Naive B cell (primary cell): ENCODE measurements at places on chromosomes 7 and 10.

DNA sequence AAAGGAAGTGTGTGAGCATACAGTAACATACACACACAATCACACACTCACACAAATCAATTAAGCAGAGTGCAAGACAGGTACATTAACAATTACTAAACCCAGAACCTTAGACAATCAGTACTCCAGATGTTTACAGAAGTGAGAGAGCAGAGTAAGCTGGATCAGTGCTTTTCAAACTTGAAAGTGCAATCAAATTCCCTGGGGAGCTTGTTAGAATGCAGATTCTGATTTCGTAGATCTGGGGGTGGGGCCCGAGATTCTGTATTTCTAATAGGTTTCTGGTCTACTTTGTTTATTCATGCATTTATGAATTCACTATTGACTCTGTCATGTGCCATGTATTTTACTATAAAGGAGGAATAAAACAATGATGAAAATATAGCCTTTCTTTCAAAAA, 179.6 kb upstream of the PHYHIPL start:
- DNase-seq = no peak

GRCh38 chr10:111707076-111707475, 476.5 kb downstream of the GPAM start:
- DNase-seq = no peak

GRCh38 chr10:58648131-58648530, 135.5 kb downstream of the BICC1 start:
- DNase-seq = no peak

DNA sequence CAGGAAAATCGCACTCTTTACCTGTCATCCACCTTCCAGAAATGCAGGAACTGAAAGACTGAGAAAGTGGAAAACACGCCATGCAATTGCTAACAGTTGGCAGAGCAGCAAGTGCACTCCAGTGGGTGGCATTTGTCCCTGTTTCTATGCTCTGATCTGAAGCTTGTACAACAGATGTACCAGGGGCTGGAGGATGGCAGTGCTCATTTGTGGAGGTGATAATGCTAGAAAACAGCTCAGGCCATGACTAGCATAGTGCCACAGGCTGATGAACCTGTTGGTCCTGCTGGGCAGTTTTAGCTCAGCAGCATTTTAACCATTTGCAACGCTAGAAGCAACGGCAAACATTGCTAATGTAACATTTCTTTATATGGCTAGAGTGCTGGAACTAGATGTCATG, 199.9 kb upstream of the NRP1 start:
- DNase-seq = no peak

DNA sequence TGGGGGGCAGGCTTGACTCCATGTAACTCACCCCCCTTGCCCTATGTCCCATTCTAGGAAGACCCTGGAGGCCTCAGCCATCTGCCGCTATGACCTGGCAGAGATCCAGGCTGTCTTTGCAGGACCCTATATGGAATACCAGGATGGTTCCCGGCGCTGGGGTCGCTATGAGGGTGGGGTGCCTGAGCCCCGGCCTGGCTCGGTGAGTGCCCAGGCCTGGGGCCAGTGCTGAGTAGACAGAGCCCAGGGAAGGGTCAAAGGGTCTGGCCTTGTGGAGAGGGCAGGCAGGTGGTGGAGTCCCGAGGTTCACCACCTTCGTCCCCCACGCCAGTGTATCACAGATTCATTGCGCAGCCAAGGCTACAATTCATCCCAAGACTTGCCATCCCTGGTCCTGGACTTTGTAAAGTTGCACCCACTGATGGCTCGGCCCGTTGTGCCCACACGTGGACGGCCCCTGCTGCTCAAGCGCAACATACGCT, 7.5 kb downstream of the MRPL43 start:
- no peak for DNase-seq

GRCh38 chr7:33640741-33641140, 264.6 kb upstream of the BMPER start:
- DNase-seq = no peak

GRCh38 chr7:79930604-79931003, 204.0 kb upstream of the GNAI1 start:
- DNase-seq = no peak

DNA sequence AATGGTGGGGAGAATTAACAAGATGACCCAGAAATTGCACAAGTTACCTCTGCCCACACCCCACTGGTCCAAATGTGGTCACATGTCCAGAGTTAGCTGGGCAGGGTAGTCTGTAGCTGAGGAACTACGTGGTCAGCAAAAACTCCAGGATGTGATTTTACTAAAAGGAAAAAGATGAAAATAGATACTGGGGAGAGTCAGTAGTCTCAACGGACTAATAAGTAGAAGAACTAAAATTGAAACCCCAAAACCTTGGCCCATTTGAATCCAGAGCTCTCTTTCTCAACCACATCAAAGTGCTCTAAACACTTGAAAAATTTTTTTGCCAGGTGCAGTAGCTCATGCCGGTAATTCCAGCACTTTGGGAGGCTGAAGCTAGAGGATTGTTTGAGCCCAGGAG, 146.3 kb downstream of the SKIDA1 start:
- no peak for DNase-seq

GRCh38 chr10:106392778-106393177, 771.7 kb downstream of the SORCS1 start:
- no peak for DNase-seq

DNA sequence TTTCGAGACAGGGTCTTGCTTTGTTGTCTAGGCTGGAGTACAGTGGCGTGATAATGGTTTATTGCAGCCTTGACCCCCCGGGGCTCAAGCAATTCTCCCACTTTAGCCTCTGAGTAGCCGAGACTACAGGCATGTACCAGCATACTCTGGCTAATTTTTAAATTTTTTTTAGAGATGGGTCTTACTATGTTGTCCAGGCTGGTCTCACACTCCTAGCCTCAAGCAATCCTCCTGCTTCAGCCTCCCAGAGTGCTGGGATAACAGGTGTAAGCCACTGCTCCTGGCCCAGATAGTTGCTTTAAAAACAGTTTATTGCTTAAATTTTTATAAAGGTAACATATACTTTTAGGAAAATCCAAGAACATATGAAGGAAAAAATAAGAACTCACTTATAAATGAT, 26.3 kb downstream of the NEURL1 start:
- no peak for DNase-seq

- DNase-seq = no peak
Observed at GRCh38 chr10:79289801-79290200, 57.5 kb upstream of the PPIF start.
